Heart left ventricle (tissue), 16 donors: ENCODE measurements at places on chromosomes 1 and 21. TPM values are rescaled to one million over a fixed set of nuclear protein-coding genes. Genes with fewer than 3 reads are reported as not detected.

THEM5 gene
- total RNA-seq, result not detected

COA6 gene
- 25.5 TPM for total RNA-seq

PTPN22 gene
- 0.16 TPM for total RNA-seq

DMAP1 gene
- total RNA-seq, result 26.5 TPM

NKAIN1 gene
- not detected for total RNA-seq

TNFRSF4 gene
- total RNA-seq, result 1.1 TPM

PINK1 gene
- total RNA-seq, result 280 TPM

DNA sequence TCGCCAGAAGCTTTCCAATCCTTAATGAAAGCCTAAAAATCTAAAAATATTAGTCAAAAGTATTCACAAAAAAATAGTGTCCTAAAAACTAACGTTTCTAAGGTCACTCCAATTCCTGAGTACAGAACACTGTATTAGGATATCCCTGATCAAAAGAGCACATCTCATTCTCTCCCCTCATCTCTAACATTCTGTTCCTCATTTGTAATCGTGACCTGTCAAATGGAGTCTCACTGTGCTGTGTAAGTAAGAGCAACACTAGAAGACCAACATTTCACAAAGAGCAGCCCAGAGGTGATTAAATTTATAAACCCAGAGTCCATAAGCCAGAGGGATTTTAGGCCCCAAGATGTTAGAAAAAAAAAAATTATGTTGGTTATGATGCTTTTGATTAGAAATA lies 26.3 kb downstream of the RGS2 start:
- DNase-seq, result no peak

GRCh38 chr1:82121421-82121820 lies 320.7 kb downstream of the ADGRL2 start:
- no peak for DNase-seq

GRCh38 chr1:61094677-61095469 lies 12.5 kb downstream of the NFIA start:
- no peak for DNase-seq
